ENCODE measurements at places on chromosomes 16 and 17. TPM values are rescaled to one million over a fixed set of nuclear protein-coding genes. Genes with fewer than 3 reads are reported as not detected.

The DHRS7C gene
- not detected for total RNA-seq

The HAS3 gene
- 2.4 TPM for total RNA-seq

The CES3 gene
- 0.14 TPM for total RNA-seq

The ATXN7L3 gene
- total RNA-seq = 25.9 TPM

The NOD2 gene
- total RNA-seq = 0.14 TPM

The TBX2 gene
- total RNA-seq = 13.6 TPM

The CDH1 gene
- total RNA-seq = 0.09 TPM

The LPO gene
- not detected for total RNA-seq

The KRTAP3-2 gene
- total RNA-seq = not detected

The NGFR gene
- total RNA-seq = 0.18 TPM

The CASKIN2 gene
- 5.2 TPM for total RNA-seq

The IGFALS gene
- total RNA-seq = 0.09 TPM

The TVP23A gene
- not detected for total RNA-seq

The TBC1D3I gene
- 0.28 TPM for total RNA-seq

The GGA3 gene
- total RNA-seq = 9.0 TPM

The ZNF688 gene
- total RNA-seq = 12.1 TPM

The CIITA gene
- total RNA-seq = 0.09 TPM

The CLEC18B gene
- 0.55 TPM for total RNA-seq

The YBX2 gene
- total RNA-seq = not detected

The KRTAP9-4 gene
- not detected for total RNA-seq

The CNTD1 gene
- 0.14 TPM for total RNA-seq

The GNGT2 gene
- 0.28 TPM for total RNA-seq

The FNDC8 gene
- total RNA-seq = not detected

The ZSCAN32 gene
- 9.5 TPM for total RNA-seq

The OR3A3 gene
- total RNA-seq = not detected

The ALOX12B gene
- total RNA-seq = not detected

The OTOP2 gene
- not detected for total RNA-seq

The SOST gene
- total RNA-seq = not detected

The NPTX1 gene
- 1.7 TPM for total RNA-seq

The ACSM5 gene
- not detected for total RNA-seq
